ENCODE measurements at places on chromosomes 16 and 17. TPM values are rescaled to one million over a fixed set of nuclear protein-coding genes. Genes with fewer than 3 reads are reported as not detected.
A peak's percentile ranks its signal among the peaks of the same experiment; 100 is the strongest.

TP53TG3D gene
- not detected for total RNA-seq

BCL6B gene
- 0.62 TPM for total RNA-seq

CMIP gene
- total RNA-seq: 28.8 TPM

PRSS33 gene
- total RNA-seq: 0.12 TPM

DNA sequence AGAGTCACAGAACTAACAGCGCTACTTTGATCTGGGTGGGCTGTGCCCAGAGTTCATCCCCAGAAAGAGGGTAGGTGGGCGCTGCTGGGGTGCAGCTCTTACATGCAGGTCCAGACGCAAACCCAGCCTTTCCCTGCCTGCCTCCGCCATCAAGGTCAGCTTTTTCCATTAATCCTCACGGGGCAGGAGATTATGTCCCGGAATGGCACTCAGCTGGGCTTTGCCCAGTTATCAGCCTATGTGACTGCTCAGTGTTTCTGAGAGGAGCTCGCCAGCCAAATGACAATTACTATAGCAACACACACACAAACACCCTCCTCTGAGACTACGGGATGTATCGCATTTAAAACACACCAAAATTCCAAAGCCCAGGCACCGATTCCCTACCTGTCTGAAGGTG, 20.1 kb downstream of the GLYR1 start:
- no peaks in the 10 kb centered on the region for H3K4me1 ChIP-seq
- no peak for DNase-seq
- peaks cover 36% of the 10 kb centered on the region for H3K36me3 ChIP-seq
- no peak overlapping the region for H3K27ac ChIP-seq
- no peak overlapping the region for H3K4me3 ChIP-seq

GRCh38 chr16:8763083-8763482, 34.4 kb downstream of the TMEM186 start:
- no peak overlapping the region for H3K27ac ChIP-seq
- H3K4me1 ChIP-seq: no peaks in the 10 kb centered on the region
- H3K27me3 ChIP-seq: no peaks in the 10 kb centered on the region
- DNase-seq: no peak

DNA sequence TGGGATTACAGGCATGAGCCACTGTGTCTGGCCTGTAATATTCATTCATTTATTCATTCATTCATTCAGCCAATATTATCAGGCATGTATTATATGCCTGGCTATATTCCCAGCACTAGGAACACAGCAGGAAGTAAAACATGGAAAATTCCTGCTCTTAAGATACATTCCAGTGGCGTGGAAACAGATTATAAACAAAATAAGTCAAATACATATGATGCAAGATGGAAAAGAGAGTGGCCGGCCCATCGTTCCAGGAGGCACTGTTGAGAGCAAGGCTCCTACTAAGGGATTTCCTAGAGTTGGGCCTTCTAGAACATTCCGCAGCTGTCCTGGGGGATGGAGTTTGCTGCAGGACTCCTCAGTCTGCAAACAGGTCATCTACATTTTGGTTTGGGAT, 17.7 kb downstream of the ADCY9 start:
- no peak for DNase-seq
- no peaks in the 10 kb centered on the region for H3K27me3 ChIP-seq
- H3K4me1 ChIP-seq: peaks cover 2% of the 10 kb centered on the region

DNA sequence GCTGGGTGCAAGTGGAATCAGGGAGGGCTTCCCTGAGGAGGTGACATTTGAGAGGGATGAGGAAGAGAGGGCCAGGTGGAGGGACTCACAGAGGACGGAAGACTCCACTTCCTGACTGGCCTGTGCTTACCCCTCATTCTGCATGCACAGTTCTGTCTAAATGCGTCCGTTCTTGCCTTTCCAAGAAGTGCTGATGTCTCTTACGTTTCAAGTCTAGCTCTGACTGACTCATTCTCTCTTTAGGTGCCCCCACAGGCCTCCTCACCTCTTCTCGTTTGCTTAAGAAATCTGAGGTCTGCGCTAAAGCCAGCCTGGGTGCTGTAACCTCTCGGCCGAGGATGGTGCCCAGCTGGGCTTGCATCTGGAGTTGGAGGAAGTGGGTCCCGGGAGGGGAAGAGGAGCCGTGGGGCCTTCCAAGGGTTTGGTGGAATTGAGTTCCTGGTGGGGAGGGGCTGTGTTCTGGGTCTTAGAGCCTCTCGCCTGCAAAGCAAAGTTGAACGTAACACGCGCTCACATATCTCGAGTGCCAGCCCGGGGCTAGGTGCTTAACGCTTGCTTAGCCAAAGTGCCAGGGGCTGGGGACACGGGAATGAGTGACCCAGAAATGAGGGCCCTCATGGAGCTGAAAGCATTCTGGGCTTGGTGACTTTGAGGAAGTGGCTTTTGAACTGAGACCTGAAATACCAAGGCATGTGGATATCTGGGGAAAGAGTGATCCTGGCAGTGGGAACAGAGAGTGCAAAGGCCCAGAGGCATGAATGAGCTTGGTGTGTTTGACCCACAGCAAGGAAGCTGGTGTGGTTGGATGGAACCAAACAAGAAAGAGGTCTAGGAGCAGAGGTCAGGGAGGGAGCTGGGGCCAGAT, 4.8 kb downstream of the IL4R start:
- DNase-seq: peak; percentile 83
- H3K27ac ChIP-seq: peak overlapping the region; percentile 97
- H3K36me3 ChIP-seq: peaks cover 68% of the 10 kb centered on the region
- H3K27me3 ChIP-seq: no peaks in the 10 kb centered on the region

DNA sequence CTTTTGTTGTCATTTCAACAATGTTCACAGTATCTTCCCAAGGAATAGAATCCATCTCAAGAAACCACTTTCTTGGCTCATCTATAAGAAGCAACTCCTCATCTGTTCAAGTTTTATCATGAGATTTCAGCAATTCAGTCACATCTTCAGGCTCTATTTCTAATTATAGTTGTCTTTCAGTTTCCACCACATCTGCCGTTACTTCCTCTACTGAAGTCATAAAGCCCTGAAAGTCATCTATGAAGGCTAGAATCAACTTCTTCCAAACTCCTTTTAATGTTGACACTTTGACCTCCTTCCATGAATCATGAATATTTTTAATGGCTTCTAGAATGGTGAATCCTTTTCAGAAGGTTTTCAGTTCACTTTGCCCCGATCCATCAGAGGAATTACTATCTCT, 102.1 kb downstream of the CDH13 start:
- no peak for DNase-seq
- no peak overlapping the region for H3K27ac ChIP-seq
- no peak overlapping the region for H3K4me3 ChIP-seq
- no peaks in the 10 kb centered on the region for H3K4me1 ChIP-seq
- H3K36me3 ChIP-seq: no peaks in the 10 kb centered on the region

GRCh38 chr16:24041834-24042631, 206.2 kb downstream of the PRKCB start:
- peaks cover 4% of the 10 kb centered on the region for H3K4me1 ChIP-seq
- H3K4me3 ChIP-seq: no peak overlapping the region
- no peak overlapping the region for H3K27ac ChIP-seq
- no peaks in the 10 kb centered on the region for H3K27me3 ChIP-seq

- H3K36me3 ChIP-seq: no peaks in the 10 kb centered on the region
- no peaks in the 10 kb centered on the region for H3K4me1 ChIP-seq
- H3K27me3 ChIP-seq: no peaks in the 10 kb centered on the region
- H3K4me3 ChIP-seq: no peak overlapping the region
- no peak for DNase-seq
- H3K27ac ChIP-seq: no peak overlapping the region
Observed at GRCh38 chr17:47363171-47363570, 39.4 kb downstream of the EFCAB13 start.

GRCh38 chr16:4261557-4262172, 11.2 kb downstream of the TFAP4 start:
- no peaks in the 10 kb centered on the region for H3K27me3 ChIP-seq
- H3K4me1 ChIP-seq: peaks cover 9% of the 10 kb centered on the region
- peaks cover 21% of the 10 kb centered on the region for H3K36me3 ChIP-seq
- DNase-seq: peak; percentile 41
- H3K27ac ChIP-seq: no peak overlapping the region
